ENCODE measurements at places on chromosomes 3 and 15.
A peak's percentile ranks its signal among the peaks of the same experiment; 100 is the strongest.

DNA sequence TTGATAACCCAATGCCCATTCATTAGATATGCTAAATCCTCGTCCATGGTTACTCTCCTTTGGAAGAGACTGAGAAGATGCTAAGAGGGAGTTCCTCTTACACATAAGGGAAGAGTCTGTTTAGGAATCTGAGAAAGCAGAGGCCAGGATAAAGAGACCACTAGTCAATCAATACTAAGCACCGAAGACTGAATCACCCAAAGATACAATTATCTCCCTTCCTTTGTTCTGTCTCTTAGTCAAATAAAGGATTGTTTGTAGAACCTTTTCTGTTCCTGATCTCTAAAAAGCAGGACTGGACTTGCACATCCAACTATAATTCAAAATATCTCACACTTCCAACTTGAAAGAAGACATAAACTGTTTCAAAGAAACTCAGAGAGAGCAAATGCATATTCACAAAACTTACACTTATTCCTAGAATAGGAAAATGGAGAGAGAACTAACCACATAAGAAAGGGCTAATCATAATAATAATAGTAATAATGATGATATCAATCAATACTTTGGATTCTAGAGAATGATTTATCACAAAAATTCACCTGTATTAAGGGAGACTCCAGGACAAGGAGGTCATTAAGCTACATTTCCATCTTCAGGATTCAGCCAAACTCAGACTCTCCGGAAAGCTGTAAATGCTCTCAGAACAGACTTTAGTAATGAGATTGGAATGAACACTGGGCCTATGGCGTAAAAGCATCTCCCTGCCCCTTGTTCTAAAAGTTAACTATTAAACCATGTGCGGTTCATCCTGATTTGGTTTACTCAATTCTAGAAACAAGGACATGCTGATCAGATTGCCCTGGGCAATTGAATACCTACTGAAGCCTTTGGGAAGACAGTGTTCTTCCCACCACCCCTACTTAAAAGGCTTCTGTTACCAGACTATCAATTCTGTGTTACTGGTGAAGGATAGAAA, 401.5 kb downstream of the ZBTB20 start:
- DNase-seq, result no peak

DNA sequence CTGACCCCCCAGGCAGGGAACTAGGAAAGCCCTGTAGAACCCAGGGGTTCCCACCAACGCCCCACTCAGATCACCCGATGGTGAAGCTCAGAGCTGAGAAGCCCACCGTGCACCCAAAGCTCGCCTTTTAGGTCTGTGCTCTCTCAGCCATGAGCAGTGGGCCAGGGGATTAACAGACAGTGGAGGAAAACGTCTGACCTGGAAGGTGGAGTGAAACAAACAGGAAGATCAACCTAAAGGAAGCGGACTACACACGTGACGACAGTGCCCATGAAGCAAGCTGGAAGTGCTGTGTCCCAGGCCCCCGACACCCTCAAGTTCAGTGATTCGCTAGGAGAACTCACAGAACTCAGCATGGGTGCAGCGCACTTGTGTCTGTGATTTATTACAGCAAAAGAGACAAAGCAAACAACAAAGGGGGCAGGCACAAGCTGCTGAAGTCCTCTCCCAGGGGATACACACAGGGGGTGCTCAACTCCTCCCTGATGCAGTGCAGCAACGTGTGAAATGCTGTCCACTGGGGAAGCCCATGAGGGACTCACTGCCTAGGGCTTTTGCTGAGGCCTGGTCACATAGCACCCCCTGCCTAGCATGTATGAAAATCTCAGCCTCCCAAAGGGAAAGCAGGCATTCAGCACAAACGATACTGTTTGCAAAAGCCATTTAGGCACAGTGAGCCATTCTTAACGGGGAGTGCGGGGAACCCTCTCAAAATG, 43.5 kb downstream of the CFAP92 start:
- DNase-seq, result no peak

GRCh38 chr3:194756791-194757325, 71.2 kb downstream of the FAM43A start:
- no peak for DNase-seq

- DNase-seq, result no peak
These were observed 89.4 kb downstream of the CD47 start for GRCh38 chr3:108001457-108001856.

GRCh38 chr15:42151736-42152135, 4.7 kb downstream of the PLA2G4F start:
- DNase-seq, result no peak

DNA sequence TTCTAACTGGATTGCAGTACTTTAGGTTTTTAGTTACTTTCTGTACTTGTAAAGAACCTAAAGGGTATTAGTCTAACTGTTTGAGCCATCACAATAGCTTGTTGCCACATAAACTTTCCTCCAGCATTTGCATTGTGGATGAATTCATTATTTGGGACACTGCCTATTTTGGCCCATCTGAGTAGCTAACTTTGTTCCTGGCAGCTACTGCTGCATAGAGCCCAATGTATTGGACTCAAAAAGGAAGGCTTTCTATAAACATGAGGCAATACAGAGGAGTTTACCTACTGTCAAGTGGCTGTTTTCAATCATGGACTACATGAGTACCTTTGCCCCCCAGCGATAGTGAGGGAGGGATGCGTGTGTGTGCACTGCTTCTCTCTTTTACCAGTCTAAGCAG, 1.9 kb downstream of the ROBO2 start:
- DNase-seq, result no peak

- no peak for DNase-seq
These were observed 911 bp downstream of the APBA2 start for GRCh38 chr15:28886431-28887338.

- no peak for DNase-seq
These were observed 181.6 kb downstream of the MEGF11 start for GRCh38 chr15:66071921-66072295.

GRCh38 chr15:38297623-38298388, 45.2 kb downstream of the SPRED1 start:
- no peak for DNase-seq

DNA sequence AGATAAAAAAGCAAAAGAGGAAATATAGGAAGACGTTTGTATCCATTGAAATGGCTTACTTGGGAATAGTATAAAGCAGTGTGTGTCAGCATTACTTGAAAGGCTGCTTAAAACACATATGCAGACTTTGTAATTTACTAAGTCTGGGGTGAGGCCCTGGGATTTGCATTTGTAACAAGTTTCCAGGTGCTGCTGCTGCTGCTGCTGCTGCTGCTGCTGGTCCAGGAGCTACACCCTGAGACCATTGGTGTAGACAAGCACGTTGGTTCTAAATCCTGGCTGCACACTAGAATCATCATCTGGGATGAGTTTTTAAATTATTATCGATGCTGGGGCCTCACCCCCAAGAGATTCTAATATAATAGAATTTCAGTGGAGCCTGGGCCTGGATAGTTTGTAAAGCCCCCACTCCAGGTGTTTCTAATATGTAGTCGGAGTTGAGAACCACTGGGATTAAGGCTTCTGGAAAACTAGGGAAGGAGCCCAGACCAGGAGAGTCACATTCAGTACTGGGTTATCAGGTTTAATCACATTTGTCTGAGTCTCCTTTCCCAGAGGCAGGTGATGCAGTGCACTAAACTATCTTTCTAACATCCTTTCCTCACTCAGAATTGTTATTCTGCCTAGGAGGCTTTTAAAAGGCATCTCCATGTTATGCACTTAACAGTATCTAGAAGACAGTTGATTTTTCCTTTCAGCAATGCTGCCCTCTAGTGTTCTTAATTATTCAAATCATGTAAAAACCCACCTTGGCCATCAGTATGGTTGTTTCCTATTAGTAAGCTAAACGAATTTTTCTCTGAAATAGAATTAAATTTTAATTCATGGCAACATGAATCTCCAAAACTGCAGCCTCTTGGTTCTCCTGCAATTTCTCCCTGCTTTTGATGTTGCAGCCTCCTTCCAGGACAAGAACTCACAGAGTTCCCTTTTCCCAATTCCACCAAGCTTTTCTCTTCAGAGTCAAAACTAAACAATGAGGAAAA, 45.4 kb downstream of the SSR3 start:
- peak; percentile 30 for DNase-seq

GRCh38 chr3:8993331-8993730, 30.1 kb upstream of the RAD18 start:
- DNase-seq, result no peak

DNA sequence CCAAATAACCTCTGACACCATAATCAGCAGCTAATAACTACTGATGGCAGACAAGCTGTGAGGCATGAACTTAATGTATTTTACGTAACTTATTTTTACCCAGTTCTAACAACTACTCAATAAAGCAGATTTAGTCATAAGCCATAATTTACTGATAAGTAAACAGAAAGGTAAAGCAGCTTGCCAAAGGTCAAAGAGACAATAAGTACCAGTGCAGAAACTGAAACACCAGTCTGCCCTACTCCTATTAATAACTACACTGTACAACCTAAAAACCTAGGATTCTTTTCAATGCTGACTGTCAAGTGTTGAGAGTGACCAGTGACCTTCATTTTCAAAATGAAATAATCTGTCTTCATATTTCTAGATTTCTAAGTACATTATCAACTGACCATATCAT, 152.2 kb downstream of the NR2E3 start:
- DNase-seq, result no peak

DNA sequence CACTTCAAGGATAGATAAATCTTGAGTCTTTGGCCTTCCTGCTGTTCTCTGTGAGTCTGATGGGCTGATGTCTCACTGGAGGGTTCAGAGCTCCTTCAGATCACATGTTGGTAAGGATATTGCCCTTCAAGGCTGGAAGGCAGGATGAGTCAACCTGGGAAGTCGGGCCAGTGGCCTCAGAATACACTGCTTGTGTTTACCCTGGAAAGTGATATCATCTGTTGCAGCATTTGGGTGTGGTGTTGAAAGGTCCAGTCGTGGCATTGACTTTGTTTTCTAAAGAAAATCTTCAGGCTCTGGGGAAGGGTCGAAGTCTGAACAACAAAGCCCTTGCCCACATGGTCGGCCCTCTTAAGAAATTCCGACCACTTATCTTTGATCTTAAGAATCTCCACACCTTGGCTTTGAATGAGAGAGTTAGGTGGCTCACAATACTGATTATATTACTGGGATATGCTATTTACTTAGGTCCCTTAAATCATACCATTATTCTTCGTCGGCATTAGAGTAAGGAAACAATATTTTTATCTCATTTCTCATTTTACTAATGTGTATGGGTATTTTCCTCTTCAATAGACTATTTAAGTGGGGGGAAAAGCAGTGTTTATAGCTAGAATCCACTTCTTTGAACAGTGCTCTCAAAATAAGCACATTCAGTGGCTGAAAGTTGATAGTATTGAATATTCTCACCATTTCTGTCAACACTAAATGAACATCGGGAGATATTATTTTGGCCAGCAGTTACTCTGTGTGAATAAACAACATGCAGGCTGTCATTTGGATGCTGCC, 303.9 kb upstream of the RASGRP1 start:
- peak; percentile 69 for DNase-seq

GRCh38 chr3:126782536-126782935, 78.5 kb downstream of the CHCHD6 start:
- no peak for DNase-seq

DNA sequence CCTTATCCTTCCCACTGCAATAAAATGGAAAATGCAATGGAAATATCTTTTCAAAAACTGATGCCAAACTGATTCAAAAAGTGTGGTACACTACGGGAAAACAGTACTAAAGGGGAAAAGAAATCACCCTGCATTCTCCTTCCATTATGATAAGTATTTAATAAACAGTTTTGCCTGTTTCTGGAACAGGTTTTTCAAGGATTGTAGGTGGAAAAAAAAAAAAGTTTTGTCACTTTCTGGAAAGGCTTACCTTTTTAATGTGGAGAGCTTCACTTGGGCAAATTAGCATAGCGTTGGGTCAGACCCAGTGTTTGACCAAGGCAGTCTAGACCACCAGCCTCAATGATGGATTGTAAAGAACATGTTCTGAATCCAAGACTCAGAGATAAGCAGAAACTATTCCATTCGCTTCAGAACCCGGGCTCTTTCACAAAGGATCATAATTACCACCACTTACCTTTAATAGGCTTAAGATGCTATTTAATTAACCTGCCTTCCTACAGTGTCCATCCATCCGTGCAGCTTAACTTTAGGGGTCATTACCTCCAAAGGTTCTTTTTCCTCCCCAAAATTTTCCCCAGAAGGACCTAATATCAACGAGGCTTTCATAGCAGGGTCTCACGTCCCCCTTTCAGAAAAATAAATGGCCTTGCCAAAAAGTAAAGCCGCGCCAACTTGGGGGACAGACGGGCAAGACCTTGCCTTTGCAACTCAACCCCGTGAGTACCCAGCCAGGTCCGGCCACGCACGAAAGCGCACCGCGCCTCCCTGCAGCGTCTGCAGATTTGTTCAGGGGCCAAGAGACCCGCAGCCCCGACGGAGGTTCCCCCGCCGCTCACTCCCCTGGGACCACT, 1.0 kb downstream of the DCBLD2 start:
- no peak for DNase-seq

All from brain pericyte (primary cell).